ENCODE measurements at places on chromosomes 6 and 20.

- DNase-seq: peak; percentile 57
Measured at GRCh38 chr6:38170666-38171355, 351.3 kb downstream of the ZFAND3 start.

- DNase-seq: no peak
Measured at GRCh38 chr6:169979873-169980432, 228.5 kb downstream of the ERMARD start.

GRCh38 chr6:96499781-96500180 lies 21.8 kb upstream of the UFL1 start:
- peak; percentile 61 for DNase-seq

DNA sequence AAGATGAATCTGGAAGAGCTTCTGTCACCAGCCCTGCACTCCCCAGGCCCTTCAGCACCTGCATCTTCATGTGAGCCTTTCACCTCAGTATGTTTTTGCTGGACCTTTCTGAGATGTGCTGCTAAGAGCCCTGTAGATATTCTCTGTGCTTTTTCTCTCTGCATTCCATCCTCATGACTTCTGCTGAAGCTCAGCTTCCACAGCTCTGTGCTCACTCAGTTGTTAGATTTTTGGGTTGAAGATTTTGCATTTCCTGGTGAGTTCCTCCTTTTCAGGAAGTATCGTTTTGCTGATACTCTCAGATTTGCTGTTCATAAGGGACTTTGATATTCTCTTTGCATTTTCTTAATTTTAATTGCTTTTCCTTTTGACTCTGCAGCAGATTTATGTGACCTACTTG lies 18.3 kb downstream of the KIAA1586 start:
- no peak for DNase-seq

DNA sequence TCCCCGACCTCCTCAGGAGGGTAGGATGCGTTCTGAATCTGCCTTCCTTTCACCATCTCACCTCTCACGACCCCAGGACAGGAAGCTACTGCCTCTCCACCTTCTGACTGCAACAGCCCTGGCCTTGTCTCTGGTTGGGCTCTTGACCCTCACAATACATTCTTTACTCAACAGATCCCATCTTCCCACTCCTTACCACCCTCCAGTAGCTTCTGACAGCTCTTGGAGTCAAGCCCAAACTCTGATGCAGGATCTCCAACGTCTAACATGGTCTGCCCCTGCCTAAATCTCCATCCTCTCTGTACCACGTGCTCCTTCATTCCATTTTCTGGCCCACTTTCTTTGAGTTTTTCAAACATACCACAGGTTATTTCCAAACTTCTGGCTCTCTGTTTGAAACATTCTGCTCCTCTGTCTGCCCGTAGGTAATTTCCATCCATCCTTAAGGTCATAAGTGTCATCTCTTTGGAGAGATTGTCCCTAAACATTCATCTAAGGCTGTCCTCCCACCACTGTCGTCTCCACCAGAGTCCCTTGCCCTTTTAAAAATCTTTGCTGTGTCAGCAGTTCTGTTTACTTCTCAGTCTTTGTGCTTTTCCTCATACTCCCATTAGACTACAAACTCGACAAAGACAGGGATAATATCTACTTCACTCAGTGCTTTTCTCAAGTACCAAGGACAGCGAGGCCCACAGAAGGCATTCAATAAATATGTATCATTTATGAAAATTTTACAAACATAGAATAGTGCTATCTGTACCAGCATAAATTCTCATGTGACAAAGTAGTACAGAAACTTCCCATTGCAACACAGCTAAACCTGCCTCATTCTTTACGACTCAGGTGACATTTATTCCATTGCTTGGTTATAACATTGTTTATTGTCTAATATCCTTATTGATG lies 73.6 kb downstream of the BCAS1 start:
- no peak for DNase-seq

All from NCI-H146 (cell line).